ENCODE measurements at places on chromosomes 6 and 20. TPM values are rescaled to one million over a fixed set of nuclear protein-coding genes. Genes with fewer than 3 reads are reported as not detected.

GRCh38 chr20:43765916-43766315, 39.1 kb upstream of the GTSF1L start:
- ATAC-seq, result no peak

GRCh38 chr6:116118608-116119007, 7.3 kb downstream of the COL10A1 start:
- no peak for ATAC-seq

GRCh38 chr20:19996917-19997316, 20.2 kb upstream of the NAA20 start:
- ATAC-seq, result no peak

- ATAC-seq, result peak; percentile 68
Measured at GRCh38 chr6:39493777-39494176, 171.3 kb upstream of the KCNK16 start.

DNA sequence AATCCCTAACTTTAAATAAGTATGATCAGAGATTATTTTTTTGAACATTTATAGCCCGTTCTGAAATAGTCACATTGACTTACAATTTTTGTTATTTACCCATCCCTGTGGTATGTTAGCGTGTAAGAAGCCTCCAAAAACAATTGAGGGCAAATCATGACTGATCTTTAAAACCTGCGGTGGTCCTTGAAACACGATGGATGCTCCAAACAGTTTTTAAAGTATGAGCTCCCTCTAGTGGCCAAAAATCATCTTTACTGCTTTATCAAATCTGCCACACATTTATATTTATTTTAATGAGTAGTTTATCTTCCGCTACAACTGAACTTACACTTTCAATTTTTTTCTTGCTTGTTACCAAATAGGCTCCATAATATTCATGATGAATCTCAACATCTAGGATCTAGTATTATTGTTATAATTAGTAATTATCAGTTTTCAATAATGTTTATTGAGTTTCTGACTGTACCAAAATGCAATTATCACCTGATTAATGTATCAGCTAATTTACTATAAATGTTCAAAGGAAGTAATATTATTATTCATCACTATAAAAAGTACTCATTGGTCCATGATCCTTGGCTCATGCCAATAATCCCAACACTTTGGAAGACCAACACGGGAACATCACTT, 52.2 kb downstream of the MARCKS start:
- no peak for ATAC-seq

- no peak for ATAC-seq
Measured at GRCh38 chr6:130760006-130760405, 67.2 kb upstream of the SMLR1 start.

DNA sequence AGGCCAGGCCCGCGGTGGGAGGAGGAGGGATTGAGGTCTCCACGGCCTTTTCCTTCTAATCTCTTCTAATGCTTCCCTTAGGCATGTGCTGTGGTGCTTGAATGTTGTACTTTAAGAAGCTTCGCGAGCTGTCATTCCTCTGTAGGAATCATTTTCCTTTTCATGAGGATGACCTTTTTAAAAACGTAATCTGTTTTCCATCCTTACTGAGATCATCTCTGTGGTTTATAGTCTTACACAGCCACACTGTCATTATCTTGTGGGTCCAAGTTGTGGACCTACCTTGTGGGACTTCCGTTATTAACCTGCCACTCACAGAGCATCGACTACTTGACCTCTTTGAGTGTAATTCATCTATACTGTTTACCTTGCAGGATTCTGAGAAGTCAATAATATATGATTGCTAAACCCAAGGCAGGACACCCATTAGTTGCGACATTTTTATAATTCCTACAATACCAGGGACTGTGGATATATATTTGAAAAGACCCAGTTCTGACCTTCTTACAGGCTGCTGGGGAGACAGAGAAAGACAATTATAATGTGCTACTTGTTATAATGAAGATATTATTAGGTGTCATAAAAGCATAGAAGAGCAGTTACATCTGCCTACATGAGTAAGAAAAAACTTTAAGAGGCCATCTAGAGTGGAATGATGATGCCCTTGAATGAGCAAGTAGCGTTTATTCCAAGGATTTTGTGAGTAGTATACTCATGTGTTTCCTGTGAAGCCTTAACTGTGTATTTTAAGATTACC, 842 bp downstream of the SLC25A27 start:
- no peak for ATAC-seq

Gene GPSM3
- total RNA-seq, result 5.1 TPM

Gene CLVS2
- 0.54 TPM for total RNA-seq

Gene MARCKS
- 23.7 TPM for total RNA-seq

Gene OLIG3
- total RNA-seq, result not detected

Gene ISM1
- total RNA-seq, result 6.4 TPM

Gene PRSS16
- total RNA-seq, result not detected

Gene ZNF311
- total RNA-seq, result 1.4 TPM
